ENCODE measurements at places on chromosomes 3 and 15.

DNA sequence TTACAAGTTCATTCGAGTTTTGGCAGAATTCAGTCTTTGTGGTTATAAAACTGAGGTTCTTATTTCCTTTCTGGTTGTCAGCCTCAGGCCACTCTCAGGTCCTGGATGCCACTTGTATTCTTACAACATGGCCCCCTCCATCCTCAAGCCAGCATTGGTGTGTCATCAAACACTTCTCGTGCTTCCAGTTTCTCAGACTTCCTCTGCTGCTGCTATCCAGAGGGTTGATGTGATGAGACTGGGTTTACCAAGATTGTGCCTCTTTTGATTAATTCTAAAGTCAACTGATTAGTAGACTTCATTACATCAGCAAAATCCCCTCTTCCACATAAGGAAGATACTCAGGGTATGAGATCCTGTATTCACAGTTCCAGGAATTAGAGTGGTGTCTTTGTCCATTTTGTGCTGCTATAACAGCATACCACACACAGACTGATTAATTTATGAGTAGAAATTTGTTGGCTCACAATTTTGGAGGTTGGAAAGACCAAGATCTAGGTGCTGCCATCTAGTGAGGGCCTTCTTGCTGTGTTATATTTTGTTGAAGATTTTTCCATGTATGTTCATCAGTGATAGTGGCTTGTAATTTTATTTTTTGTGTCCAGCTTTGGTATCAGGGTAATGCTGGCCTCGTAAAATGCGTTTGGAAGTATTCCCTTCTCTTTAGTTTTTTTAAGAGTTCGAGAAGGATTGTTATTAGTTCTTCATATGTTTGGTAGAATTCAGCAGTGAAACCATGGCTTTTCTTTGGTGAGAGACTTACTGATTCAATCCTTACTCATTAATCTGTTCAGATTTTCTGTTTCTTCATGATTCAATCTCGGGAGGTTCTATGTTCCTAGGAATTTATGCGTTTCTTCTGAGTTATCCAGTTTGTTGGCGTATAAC, 11.1 kb downstream of the LRCH3 start:
- no peak for DNase-seq

DNA sequence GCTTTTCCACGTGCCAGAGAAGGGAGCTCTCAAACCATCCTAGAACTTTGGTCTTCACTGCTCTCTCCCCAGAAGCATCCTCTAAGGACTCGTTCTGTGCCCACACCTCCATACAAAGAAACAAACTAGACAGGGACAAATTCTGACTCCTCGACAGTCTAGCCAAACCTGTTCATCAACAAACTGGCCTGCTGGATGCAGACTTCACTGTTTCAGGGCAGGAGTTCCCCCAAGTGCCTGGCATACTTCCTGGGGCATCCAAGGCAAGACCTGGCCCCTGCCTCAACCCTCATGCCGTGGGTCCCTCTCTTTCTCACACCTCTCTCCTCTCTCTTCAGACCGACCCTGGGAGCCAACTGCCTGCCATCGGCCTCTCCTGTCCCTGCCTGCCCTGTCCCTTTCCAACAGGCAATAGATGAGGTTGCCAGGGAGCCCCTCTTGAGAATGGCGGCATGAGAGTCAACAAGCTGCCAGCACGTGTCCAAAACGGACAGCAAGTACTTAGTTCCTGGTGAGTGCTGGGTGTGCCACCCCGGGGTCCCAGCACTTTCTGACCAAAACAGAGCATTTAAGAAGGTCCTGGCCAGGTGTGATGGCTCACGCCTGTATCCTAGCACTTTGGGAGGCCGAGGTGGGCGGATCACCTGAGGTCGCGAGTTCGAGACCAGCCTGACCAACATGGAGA, 79.1 kb upstream of the HES1 start:
- DNase-seq: no peak

DNA sequence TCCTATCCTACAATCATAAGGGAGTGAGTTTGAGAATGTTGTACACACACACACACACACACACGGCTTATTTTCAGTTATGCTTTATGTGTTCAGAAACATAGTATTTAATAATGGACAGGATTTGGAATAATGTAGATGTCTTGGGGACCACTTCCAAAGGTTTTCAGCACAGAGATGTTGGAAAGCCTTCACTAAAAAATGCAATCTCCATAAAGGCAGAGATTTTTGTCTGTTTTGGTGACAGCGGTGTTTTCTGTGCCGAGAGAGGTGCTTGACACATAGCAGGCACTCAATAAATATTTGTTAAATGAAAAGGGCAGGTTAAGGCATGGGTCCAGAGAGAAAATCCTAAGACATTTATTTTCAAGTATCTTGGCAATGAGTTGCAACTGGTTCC, 428.2 kb upstream of the RGMA start:
- DNase-seq: no peak

DNA sequence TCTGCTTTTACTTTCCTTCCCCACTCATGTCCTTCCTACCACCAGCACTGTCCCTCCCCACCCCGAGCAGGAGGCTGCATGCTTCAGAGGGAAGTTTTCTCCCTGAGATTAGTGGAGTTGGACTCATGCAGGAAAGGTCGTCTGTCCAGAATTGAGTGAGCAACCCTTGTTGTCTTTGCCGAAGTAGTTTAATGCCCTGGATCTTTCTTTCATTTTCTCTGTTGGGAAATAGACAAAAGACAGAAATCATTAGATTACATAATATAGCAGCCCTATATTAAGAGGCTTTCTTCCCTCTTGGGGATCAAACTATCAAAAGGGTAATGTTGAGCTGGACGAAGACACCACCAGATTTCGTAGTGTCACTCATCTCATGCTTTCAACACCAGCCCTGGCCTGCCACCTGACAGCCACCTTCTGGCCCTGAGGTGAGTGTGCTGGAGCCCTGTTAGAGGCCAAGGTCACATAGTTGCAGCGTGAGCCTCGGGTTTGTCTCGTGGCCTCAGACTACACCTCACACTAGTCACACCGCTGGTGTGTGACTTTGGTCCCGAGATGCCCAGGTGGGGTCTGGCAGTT, 231.0 kb downstream of the ITPR1 start:
- no peak for DNase-seq

DNA sequence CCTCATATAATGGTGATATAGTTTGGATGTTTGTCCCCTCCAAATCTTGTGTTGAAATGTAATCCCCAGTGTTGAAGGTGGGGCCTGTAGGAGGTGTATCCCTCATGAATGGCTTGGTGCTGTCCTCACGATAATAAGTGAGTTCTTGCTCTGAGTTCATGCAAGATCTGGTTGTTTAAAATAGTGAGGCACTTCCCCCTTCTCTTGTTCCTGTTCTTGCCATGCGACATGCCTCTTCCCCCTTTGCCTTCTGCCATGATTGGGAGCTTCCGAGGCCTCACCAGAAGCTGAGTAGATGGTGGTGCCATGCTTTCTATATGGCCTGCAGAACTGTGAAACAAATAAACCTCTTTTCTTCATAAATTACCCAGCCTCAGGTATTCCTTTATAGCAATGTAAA, 39.2 kb downstream of the REC114 start:
- no peak for DNase-seq

All from activated naive CD4-positive, alpha-beta T cell (primary cell).